ENCODE measurements at places on chromosomes 2 and 18.
A peak's percentile ranks its signal among the peaks of the same experiment; 100 is the strongest.

- DNase-seq, result peak; percentile 98
These were observed 134.9 kb downstream of the MAP3K20 start for GRCh38 chr2:173210270-173211196.

DNA sequence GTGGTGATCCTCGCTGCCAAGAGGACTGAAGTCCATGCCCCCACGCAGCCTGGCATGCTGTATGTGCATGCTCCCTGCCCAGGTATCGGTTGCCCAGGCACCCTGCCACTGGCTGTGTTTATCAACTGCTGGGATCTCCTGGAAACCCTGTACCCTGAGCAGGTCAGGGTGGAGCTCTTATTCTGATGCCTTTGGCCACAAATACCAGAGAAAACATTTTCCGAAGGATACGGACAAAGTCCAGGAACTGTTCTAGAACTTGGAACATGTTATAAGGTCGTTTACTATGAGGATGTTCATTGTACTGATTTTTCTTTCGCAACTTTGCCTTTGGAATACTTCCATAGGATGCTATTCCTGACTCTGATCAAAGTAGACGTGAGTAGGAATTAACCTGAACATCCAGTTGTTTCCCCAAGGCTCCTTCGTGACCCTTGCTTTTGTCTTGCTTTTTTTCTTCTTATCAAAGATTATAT is 55.2 kb downstream of the TMEM17 start:
- DNase-seq, result no peak

- DNase-seq, result no peak
These were observed 49.1 kb upstream of the HS6ST1 start for GRCh38 chr2:128367601-128368359.

DNA sequence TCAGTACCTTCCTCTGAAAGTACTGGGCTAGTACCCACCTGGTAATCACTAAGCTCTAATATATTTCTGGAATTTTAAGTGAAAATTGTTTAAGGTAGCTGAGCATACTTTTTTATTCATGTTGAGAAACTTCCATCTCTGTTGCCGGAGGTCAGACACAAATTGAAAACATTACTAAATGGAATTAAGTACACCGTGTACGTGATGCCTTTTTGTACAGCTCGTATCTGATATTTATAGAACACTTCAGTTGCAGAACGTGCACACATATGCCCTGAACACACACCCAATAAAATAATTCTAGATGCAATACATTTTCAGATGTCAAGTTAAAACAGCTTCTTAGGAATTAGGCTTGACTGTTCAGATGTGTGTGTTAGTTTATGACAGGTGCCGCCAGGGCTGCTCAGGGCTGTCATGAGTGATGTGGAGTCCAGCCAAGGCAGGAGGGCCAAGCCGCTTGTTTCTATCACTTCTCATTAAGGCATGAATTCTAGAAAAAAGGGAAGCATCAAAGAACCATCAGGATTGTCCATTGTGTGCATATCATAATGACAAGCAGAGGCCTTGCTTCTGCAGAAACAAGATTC is 80.9 kb upstream of the FOSL2 start:
- no peak for DNase-seq

- DNase-seq, result peak; percentile 4
These were observed 348.3 kb upstream of the FIGN start for GRCh38 chr2:164084066-164084465.

DNA sequence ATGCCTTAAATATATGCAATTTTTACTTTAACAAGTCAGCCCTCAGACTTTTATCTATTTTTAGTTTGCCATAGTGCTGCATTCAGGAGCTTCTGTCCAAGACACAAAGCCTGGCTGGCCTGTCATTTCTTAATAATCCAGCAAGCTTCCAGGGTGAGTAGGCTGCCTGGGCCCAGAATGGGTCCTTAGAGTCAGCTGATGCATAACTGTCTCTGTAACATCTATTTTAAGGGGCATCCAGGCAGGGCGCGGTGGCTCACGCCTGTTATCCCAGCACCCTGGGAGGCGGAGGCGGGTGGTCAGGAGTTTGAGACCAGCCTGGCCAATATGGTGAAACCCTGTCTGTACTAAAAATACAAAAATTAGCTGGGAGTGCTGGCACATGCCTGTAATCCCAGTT is 11.8 kb upstream of the GNLY start:
- DNase-seq, result no peak

DNA sequence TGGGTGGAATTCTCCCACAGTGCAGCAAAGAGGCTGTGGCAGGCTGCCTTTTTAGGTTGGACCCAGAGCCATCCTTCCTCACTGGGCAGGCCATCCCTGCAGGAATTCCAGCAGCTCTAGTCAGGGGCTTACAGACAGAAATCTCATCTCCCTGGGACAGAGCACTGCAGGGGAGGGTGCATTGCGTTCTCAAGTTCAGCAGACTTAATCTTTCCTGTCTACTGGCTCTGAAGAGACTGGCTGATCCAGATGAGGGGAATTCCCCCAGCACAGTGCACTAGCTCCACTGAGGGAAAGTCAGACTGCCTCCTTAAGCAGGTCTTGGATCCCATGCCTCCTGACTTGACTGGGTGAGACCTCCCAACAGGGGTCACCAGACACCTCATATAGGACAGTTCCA is 899.7 kb upstream of the VRK2 start:
- no peak for DNase-seq

GRCh38 chr2:67486041-67486796 is 89.1 kb downstream of the ETAA1 start:
- peak; percentile 46 for DNase-seq

DNA sequence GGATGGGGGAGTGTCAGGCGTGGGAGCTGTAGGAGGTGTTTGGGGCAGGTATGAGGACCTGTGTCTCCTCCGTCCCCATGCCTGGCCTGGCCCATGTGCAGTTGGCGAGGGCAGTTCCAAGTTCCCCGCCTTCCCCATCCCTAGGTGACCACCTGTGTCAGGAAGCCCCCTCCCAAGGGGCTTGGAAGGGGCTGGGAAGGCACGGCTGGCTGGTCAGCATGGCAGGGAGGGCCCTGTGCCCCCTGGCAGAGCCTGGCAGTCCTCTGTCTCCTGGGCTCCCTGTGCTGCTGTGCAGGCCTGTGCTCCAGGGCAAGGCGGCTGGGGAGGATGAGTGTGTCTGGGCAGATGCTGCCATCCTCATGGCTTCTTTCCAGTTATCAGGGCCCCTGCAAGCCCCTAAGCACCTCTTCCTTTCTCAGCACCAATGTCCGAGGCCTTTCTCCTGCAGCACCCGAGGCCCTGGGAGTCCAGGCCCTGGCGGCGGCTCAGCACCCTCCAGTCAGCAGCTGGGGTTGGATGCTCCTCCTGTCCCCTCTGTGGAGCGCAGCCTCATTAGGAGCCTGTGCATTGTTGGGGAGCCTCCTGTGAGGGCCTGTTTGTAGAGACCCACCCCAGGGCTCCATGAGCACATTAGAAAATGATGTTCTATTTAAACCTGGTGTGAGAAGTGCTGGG is 101.7 kb downstream of the FAM210A start:
- DNase-seq, result no peak

- no peak for DNase-seq
These were observed 192.4 kb downstream of the TWIST2 start for GRCh38 chr2:239040152-239040761.

DNA sequence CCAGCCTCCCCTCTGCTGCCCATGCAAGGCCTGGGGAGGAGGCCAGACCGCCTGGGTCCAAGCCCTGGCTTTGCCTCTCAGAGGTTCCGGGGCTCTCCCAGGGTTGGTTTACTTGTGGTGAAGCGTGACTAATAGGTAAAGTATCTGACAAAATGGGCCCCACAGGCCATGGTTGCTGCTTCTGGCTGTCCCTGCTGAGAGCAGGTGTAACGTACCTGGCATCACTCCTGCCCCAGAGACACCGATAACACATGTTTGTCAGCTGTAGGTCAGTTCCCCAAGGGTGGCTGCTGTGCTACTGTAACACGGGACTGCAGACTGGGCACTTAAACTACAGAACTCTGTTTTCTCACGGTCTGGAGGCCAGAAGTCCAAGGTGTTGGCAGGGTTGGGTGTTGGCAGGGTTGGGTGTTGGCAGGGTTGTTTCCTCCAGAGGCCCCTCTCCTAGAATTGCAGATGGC is 34.1 kb downstream of the ODC1 start:
- no peak for DNase-seq
